ENCODE measurements at places on chromosomes 13 and 19.

DNA sequence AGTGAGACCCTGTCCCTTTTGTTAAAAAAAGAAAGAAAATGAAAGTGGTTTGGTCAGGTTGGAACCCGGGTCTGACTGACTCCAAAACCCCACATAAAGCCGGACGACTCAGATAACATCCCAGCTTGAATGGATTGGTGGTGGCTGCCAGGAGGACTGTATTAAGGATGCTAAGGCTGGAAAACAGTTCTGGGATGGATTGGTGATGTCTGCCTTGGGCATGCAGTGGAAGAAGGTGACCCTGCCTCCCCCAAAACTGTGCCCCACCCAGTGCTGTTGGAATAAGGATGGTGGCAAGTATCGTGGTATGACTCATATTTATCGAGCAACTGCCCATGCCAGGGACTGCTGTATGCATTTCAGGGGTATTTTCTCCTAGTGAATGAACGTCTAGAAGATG, 18.5 kb upstream of the COLGALT1 start:
- DNase-seq, result no peak

- no peak for DNase-seq
Observed at GRCh38 chr13:23320926-23321534, 112.5 kb downstream of the SACS start.

DNA sequence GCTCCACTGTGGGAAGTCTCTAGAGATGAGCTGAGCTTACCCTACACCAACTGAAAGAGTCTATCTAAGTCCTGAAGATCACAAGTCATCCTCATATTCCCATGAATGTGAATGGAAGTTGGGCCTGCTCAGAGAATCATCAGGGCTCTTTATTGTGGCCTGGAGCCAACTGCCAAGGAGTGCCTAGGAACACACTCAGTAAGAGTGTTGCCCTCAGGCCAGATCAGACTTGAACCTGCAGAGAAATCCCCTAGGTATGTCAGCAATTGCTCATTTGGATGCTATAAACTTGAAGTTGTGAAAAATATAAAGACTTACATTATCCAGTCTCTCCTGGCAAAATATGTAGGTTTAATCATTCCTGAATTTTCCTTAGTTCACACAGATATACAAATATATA, 1070.2 kb downstream of the EFNB2 start:
- no peak for DNase-seq

DNA sequence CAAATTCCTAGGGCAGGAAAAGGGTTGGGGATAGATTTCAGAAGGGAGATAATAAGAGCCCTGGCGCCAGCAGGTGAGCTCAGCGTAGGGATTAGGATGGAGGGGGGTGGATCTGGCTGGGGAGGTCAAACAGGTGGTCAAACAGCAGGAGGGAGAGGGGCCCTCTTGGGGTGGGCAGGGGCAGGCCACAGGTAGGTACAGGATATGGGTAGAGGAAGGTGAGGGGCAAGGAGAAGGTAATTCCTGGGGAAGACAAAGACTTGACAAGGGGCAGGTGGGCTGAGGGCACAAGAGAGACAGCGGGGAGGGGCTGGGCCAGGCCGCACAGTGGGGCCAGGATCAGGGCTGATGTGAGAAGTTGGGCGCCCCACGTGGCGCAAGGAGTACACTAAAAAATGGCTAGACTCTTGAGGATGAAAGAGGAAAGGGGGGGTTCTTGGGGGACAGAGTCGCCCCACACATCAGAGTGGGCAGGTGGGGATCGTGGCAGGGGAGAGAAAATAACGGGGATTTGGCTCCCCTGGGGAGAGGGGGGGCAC, 713 bp downstream of the KRI1 start:
- DNase-seq, result no peak

GRCh38 chr13:51970349-51970748, 40.9 kb downstream of the ATP7B start:
- DNase-seq, result no peak

GRCh38 chr13:39159846-39160370, 121.7 kb downstream of the NHLRC3 start:
- no peak for DNase-seq

DNA sequence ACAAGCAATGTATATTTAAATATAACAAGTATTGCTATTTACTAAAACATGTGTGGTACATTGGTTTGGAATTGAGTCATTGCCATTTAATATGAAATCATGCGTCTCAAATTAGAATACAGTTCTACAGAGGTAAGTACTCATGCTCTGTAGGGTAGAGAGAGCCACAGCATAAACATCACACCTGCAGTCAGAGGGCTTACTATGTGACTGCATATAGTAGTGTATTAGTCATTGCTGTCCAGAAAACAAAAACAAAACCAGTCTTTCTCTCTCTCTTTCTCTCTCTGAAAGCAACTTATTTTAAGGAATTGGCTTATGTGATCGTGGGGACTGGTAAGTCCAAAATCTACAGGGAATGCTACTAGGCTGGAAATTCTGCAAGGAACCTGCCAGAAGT, 370.3 kb downstream of the GPC5 start:
- no peak for DNase-seq

DNA sequence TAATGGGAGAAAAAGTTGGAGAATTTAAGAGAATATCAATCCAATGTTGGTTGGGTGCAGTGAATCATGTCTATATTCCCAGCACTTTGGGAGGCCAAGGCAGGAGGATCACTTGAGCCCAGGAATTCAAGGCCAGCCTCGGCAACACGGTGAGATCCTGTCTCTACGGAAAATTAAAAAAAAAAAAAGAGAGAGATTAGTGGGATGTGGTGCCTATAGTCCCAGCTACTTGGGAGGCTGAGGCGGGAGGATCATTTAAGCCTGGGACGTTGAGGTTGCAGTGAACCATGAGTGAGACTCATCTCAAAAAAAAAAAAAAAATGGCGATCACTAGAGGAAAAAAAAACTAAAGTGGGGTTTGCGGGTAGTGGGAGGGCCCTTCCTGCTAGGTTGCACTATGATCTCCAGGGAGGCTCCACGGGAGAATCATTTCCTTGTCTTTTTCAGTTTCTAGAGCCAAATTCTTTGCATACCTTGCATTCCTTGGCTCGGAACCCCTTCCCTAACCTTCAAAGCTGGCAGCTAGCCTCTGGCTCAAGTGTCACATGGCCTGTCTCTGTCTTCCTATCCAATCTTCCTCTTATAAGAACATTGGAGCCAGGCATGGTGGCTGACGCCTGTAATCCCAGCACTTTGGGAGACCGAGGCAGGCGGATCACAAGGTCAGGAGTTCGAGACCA, 5.8 kb upstream of the ERCC2 start:
- DNase-seq, result no peak

DNA sequence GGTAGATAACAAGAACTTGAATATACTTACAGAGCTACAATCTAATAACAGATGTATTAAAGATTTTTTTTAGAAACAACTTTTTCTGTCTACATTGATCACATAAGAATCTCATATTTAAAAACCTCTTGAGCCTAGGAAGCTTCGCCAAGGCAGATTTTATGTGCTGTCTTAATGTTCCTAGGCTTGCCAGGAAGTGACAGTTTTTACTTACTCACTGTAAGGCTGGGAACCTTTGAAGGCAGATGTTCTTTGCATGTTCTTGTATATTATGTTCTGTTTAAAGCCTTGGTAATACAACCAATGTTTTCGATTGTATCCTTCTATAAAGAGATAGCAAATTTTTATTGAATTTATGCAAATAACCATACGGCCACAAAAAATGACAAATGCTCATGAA, 492.7 kb downstream of the GPC5 start:
- DNase-seq, result no peak

DNA sequence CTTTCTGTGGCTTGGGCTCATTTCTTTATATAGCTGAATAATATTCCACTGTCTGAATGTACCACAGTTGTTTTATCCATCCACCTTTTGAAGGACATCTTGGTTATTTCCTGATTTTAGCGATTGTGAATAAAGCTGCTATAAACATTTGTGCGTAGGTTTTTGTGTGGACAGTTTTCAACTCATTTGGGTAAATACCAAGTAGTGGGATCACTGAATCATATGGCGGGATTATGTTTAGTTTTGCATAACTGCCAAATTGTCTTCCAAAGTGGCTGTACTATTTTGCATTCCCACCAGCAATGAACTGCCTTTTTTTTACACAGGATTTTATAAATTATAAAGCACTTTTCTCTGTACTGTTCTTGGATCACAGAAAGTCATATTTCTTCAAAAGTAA, 13.7 kb upstream of the LRCH1 start:
- no peak for DNase-seq
